CD4-positive, alpha-beta T cell treated with Interleukin-10 for 1 hour (primary cell): ENCODE measurements at places on chromosomes 4 and X.

DNA sequence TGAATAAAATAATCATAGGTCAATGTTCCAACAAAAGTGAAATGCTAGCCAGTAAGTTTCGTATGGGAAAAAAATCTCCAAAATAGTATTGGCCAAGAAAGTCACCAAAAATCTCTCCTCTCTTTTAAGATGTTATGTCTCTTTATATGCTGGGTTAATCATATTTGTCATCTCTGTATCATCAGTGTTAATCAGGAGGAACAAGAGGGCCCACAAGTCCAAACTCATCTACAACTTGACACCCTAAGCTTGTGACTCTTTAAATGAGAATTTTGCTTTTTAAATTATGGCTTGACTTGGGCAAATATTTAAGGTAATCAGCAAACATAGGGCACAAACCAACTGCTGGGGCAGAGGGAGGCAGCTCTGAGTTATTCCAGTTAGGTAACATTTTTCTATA, 75.5 kb downstream of the AMMECR1 start:
- DNase-seq = no peak

GRCh38 chrX:25442499-25442898, 426.7 kb upstream of the ARX start:
- no peak for DNase-seq

GRCh38 chr4:121266982-121267381, 102.9 kb upstream of the TNIP3 start:
- DNase-seq = no peak

DNA sequence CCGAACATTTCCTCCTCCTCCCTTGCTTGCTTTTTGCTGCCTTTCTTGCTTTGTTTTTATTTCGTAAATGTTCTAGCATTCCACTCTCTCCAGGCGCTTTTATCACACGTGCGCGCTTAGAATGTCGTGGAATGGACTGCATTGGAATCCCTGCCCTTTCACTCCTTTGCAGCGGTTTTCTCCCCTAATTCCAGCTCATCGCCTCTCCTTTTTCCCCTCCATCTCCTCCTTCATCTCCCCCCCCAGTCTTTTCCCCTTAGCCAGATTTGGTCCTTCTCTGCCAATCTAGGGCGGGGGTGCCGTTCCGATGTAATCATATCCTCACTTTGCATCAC, 579 bp downstream of the OGT start:
- no peak for DNase-seq

DNA sequence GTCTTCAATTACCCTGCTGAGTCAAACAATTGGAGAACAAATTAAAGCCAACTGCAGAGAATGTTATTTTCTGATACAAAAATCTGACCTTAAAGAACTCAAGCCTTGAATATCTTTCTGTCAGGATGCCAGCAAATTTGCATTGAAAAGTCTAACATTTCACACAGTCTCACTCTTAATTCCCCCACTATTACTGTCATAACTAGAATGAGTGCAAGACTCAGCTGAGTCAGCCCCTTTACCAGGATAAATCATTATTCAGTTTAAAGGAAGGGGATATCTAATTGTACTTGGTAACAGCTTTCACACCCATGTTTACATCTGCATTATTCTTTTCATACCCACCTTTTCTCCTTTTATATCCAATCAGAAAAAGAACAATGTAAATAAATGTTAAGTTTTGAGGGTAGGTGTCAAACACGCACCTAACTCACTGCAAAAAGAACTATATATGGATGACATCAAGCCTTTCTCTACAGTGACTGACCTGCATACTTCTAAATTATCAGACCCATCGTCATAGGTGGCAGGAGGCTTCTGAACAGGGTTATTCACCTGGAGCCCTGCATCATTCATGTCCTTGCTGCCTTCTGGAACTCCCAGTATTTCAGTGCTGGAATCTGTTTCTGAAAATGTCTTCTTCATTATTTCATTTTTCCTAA, 117.4 kb downstream of the TMA16 start:
- no peak for DNase-seq

DNA sequence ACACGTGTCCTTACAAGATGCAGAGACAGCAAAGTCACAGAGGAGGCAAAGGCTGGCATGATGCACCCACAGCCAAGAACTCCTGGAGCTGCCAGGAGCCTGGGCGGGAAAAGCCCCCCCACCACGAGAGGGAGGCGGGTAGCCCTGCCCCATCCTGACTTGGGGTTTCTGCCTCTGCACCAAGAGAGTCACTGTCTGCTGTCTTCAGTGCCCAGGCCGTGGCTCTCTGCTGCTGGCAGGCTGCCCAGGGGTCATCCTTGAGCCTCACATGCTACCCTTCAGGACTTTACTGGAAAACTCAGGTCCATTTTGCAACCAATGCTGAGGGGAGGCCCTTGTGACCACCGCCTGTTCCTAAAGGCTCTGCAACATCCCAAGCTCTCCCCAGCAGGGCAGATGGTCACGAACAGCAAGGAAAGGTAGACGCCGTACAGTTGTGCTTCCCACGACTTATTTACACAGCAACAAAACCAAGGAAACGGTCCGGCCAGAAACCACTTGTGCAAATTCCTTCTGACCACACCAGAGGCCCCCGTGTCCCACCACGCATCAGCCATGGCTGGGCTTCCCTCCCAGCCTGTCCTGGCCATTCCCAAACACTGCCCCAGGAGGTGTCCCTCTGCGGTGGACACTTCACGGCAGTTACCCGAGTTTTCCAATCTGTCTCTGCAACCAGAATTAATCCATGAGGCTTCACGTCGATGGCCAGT, 56.9 kb downstream of the ACOX3 start:
- DNase-seq = no peak

DNA sequence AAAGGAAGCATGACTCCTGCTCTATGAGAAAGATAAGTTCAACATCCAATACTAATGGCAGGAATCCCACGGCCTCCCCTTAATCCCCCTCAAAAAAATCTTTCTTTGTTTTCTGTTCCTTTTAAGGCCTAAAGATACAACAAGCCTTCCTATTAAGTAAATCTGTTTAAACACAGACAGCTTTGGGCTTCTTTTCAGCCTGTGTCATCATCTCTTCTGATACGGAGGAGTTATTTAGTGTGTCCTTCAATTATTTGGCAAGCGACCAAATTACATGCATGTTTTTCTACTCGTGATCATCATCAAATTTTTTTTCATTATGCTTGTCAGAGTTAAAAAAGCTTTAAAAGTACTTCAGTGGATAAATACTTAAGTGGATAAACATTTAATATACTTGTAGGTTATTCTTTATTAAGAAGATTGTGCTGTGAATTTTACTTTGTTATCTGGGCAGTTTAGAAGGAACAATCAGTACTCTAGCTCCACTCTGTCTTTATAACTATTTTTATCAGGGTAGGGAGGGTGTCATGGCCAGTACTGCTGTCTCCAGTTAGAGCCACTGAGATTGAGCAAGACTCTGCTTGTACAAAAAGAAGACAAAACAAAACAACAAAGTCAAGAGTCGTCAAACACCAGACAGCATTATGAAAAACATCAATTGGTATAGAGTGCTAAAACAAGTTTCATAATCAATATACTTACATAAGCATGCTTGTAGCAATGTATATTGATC, 210.7 kb downstream of the PRR32 start:
- DNase-seq = no peak

DNA sequence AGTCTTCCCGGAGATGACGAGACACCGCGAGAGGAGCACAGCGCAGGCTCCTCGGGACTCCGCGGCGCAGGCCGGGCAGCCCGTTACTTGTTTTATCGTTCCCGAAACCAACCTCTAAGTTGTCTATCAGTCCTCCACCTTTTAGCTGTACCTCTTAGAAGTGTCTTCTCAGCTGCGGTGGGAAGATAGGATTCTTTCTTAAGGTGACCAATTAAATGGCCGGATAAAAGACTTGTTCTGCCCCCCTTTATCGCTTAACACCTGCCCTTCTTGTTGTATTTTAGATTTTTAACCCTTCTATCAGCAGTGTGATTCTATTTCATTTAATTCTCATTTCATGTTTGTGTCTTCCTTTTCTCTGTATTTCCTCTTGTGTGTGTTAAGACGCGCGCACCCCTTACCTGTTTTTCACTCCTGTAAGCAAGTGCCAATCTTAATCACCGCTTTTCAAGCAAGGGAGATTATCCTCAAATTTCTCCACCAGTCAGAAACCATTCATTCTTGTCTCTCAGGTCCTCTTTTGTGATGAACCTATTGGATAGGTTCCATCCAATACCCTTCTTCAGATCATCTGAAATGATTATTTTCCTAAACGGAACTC, at the start of gene SLC9B2:
TSS of gene SLC9B2 (minus strand) at position 15 of the 601 bp plus-strand sequence. CDS start 9,211 bp downstream, outside the sequence.
- peak; percentile 64 for DNase-seq

- DNase-seq = no peak
Measured at GRCh38 chrX:104270212-104270611, 15.5 kb upstream of the ESX1 start.
